ENCODE measurements at places on chromosomes 4 and X.

DNA sequence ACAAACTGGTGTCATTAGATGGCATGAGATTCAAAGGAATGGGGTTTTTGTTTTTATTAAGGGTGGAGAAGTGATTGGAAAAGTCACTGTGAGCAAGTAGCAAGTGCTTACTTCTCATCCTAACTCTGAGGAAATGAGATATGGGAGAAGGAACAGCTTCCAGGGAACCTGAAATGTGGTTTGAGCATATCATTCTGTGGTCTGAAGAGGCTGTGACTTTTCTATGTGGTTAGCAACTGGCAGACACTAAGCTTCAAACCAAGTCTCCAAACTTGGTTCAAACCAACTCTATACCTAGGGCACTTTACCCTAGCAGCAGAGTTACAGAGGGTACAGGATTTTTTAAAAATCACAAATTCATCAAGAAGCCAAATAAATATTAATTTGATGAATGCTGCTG, 58.2 kb downstream of the DCLK2 start:
- DNase-seq, result no peak

DNA sequence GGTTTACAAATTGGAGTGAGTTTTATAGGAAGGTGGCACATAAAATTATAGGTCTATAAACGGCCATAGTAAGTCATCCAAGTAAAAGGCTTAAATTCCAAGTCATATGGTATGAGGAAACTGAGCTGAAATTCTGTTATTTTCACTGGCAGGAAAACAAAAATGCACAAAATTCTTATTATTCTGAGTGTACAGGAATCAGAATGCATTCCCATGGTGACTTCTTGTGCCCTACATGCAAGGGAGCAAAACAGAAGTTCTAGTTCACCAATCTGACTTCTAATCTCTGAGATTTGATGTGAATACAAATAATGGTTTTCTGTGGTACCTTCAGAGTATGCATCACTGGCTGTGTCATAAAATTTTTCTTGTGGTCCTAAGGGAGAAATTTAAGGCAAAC, 102.9 kb downstream of the CLCN4 start:
- no peak for DNase-seq

- DNase-seq, result no peak
These were observed 897.0 kb downstream of the ARAP2 start for GRCh38 chr4:35347276-35347675.

DNA sequence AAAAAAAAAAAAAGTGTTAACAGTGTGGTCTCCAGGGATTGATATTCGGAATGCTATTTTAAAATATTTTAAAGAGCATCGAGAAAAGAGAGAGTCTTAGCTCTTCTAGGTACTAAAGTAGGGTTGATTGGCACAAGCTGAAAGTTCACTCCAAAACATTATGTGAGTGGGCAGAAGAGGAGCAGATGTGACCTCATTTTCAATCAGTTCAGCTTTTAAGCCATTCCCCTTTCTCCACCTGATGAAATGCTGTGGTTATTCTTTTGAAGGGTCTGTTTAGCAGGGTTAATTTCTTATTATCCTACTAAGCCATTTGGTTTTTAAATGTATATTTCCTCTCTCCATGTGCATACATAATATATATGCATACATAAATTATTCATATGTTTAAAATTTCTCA, 69.2 kb downstream of the GALNT7 start:
- DNase-seq, result no peak

GRCh38 chrX:153336121-153336894, 2.4 kb downstream of the ZNF275 start:
- DNase-seq, result peak; percentile 9

GRCh38 chrX:10197279-10198210, 40.8 kb downstream of the CLCN4 start:
- no peak for DNase-seq

GRCh38 chr4:152368001-152368400, 167.9 kb downstream of the FBXW7 start:
- DNase-seq, result no peak

- no peak for DNase-seq
These were observed 70.9 kb upstream of the FBXW7 start for GRCh38 chr4:152606753-152607152.

- no peak for DNase-seq
These were observed 54.3 kb downstream of the WWC2 start for GRCh38 chr4:183153190-183153916.

- DNase-seq, result no peak
These were observed 140.3 kb upstream of the PGRMC2 start for GRCh38 chr4:128427832-128428366.

GRCh38 chr4:147975325-147975724, 243.4 kb downstream of the ARHGAP10 start:
- DNase-seq, result no peak

DNA sequence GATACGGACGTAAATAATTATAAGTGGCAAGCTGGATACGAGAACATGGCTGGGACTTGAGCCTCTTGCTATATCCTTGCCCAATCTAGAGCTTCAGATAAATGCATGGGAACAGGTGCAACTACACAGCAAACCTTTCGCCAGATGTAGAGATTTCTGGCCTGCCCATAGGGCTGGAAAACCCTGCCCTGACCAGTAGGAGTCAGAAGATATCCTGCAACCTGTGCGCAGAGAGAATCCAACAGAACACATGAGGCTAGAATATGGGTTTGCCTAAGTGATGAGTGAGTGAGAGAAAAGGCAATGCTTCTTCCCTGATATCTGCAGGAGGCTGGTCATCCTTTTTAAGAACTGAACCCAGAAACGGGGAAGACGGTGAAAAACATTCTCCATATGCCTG, 805.3 kb upstream of the TENM3 start:
- no peak for DNase-seq

DNA sequence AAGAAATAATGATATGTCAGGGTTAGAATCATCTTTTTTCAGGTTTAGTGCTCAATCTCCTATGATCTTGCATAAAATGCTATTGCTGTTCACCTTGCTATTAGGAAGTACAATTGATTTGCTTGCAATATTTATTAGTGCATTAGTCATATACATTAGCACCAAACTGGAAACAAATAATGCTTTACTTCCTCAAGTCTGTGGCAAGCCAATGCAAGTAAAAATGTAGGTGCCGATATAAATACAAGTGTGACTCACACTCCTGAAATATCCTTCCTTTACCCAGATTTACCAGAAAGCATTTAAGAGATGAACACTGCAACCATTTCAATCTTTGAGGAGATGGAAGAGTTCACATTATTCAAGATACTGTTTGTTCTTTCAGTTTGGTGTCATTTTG, 1487.7 kb upstream of the ADGRL3 start:
- no peak for DNase-seq

DNA sequence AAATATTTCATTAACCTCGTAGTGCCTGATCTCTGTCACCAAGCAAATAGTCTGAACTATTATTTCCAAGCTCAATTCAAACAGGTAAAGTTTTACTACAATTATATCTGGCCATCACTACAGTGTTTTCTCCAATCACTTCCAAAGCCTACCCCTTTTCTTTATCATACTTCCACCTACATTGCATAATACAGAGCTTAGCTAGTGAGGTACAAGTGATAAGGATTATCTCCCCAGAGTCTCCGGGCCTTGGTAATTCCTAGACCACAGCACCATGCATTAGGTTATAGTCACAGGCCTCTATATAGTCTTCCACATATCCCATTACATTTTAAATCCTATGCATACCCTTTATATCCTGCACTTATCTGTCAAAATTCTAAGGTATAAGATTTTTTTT, 154.2 kb downstream of the SNCA start:
- DNase-seq, result no peak

DNA sequence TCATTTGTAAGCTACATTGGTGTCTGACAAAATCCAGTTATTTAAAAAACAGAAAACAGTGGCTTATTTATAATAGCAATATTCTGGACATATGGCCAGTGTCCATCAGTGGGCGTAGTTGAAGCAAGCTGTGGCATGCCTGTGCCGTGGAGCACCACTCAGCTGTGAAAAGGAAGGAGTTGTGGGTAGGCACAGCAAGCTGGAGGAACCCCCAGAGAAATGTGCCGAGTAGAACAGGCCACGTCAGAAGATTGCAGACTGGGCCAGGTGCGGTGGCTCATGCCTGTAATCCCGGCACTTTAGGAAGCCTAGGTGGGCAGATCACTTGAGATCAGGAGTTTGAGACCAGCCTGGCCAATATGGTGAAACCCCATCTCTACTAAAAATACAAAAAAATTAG, 102.4 kb downstream of the GPR143 start:
- no peak for DNase-seq

DNA sequence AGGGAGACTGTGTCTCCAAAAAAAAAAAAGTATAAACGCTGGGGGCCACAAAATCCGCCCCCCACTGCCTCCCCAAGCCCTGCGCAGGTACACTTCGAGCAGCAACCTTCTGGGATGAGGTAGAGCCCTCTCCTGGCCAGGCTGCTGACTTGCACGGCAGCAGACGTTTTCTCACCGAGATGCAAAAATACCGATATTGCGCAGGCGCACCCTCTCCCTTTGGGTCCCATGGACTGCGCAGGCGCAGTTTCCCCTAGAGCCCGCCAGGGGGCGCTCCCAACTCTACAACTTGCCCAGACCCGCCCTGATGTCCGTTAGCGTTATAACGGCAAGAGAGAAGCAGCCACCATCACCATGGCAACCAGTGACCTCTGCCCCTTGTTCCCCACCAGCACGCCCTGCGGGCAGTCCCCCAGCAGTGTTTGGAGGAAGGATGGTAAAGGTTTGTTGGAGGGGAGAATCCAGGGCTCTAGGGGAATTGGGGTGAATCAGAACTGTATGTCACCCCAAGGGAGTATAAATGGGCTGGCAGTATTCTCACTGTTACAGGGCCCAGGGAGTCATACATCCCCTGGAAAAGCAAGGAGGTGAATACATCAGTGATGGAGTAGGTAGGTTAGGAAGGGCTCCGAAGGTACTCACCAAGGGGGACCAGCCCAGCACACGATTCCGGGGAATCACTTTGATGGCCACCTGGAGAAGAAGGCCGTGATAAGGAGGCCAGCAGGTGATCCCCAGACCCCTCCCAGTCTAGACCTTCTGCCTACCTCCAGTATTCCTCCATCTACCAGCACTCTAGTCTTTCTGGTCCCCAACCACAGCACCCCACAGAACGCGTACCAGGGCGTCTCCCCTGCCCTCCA, 1.5 kb downstream of the PIM2 start:
- peak; percentile 83 for DNase-seq

DNA sequence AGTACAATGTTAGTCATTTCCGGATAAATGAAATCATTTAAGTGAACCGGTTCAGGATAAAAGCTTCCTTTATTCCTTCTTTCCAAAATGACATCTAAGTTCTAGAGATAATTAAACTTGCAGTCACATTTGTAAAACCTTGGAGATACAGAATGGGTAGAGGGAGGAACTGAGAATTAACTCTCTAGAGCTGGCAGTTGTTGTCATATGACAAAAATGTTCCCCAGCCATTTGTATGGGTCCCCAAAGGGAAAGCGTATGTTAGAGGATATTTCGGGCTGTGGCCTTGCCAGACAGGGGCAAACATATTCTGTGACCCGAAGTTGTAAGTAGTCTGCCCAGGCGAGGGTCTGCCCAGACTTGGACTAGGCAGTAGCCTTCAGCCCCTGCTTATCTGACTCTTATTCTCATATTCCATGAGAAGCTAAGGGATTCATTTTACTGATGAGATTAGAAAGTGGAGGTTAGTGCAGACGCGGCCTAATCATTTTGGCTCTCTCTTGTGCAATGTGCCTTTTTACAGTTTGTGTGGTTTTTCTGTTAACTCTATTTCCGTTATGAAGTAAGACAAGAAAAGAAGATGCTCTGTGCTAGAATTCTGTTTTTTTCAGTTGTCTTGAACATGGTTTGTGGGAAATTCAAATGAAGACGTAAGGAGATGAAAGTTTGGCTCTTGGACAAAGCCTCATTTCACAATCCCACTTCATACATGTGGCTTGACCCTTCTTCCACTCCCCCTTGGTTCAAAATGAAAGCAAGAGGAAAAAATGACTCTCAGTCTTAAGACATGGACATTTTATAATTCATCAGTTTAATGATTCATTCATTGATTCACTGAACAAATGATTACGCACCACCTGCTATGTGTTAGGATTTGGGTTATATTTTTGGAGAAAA, 2394.2 kb upstream of the AGA start:
- no peak for DNase-seq

- no peak for DNase-seq
These were observed 157.3 kb downstream of the CPEB2 start for GRCh38 chr4:15159477-15160019.

DNA sequence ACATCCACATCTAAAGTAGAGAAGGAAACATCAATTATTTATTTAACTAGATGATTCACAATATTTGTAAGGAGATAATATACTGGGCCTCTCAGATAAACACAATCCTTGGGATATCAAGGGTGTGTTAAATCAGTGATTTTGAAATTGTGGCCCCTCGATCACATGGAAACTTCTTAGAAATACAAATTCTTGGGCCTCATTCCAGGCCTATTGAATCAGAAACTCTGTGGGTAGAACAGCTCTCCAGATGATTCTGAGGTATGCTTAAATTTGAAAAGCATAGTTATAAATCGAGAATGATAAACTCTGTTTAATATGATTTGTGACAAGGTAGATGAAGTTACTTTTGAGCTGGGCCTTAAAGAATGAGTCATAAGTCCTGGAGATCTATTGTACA, 64.3 kb upstream of the GPR174 start:
- no peak for DNase-seq

- DNase-seq, result no peak
These were observed 45.3 kb upstream of the EDA2R start for GRCh38 chrX:66684196-66684595.

GRCh38 chr4:1603413-1604135, 80.5 kb downstream of the FAM53A start:
- DNase-seq, result no peak

GRCh38 chr4:28686618-28687017, 1826.0 kb downstream of the STIM2 start:
- DNase-seq, result no peak

GRCh38 chrX:129777218-129778030, 2.3 kb upstream of the SASH3 start:
- DNase-seq, result peak; percentile 55

GRCh38 chr4:143337600-143338287, 1.1 kb downstream of the GAB1 start:
- no peak for DNase-seq

GRCh38 chr4:41213625-41214135, 662 bp downstream of the APBB2 start:
- no peak for DNase-seq

GRCh38 chr4:10441512-10441911, 15.7 kb downstream of the ZNF518B start:
- DNase-seq, result no peak

- no peak for DNase-seq
These were observed 106.4 kb downstream of the RAPGEF2 start for GRCh38 chr4:159209249-159209648.

- no peak for DNase-seq
These were observed 69.9 kb downstream of the MFAP3L start for GRCh38 chr4:169956091-169956843.

DNA sequence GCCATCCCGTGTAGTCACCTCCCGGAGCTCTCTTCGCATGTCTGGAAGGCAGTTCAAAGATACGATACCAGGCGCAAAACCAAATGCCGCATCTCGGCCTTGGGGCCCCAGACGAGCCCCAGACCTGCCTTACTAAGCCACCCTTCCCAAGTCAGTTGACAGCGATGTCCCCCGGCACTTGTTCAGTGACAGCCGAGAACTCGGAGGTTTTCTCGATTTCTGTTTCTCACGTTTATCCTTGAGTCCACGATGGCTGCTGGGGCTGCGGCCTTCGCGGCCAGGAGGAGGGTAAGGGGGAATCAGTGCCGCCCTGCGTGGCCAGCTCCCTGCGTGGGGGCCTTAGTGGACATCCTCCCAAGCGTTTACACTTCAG, 7.3 kb downstream of the MAEA start:
- no peak for DNase-seq

GRCh38 chrX:110132450-110133114, 129.7 kb downstream of the TMEM164 start:
- DNase-seq, result no peak

- DNase-seq, result no peak
These were observed 113.9 kb downstream of the GRIA3 start for GRCh38 chrX:123298026-123298425.

Measured in activated CD4-positive, alpha-beta T cell treated with anti-CD3 and anti-CD28 coated beads for 4 hours (primary cell).